ENCODE measurements at places on chromosomes 1 and 21.
A peak's percentile ranks its signal among the peaks of the same experiment; 100 is the strongest.

- DNase-seq: no peak
Observed at GRCh38 chr1:27622828-27623227, 12.2 kb downstream of the FGR start.

DNA sequence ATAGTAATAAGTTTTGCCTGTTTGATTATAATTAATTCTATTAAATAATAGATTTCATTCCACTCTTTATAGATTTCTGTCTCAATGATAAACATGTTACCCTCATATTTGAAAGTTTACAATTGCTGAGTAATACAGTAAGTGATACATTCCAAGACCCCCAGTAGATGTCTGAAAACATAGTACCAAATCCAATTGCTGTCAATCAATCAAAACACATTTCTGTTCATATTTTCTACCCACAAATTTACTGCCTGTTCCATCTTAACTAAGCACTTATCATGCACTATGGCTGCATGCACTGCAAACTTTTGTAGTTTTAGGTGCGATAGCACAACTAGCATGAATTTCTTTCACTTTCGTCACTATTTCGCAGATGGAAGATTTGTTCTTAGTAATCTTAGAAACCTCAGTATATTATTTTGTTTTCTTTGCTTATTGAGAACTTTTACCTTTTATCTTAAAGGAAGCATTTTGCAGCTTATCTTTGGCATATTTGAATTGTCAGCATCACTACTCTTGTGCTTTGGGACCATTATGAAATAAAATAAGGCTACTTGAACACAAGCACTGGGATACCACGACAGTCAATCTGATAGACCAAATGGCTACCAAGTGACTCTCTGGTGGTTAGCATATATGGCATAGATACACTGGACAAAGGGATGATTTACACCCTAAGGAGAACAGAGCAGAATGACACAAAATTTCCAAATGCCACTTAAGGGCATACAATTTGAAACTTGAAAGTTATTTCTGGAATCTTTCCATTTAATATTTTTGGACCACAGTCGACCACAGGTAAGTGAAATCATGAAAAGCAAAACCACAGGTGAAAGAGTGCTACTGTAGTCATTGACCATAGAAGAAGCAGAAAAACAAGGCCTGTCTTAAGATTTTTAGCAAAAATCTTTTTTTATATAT, 67.6 kb downstream of the RGS13 start:
- DNase-seq: no peak

DNA sequence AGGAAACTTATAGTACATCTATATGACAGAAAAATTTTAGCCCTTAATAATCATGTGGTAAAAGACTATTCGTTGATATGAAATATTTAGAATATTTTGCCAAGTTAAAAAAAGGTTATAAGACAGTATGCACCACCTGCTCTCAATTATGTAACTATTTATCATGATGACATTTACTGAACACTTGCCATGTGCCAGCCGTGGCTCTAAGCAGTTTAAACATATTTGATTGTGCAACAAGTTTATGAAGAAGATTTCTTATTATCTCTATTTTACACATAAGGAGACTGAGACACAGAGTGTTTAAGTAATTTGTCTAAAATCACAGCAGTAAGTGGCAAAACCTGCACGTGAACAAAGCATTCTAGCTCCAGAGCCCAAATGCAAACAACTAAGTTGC, 199.3 kb upstream of the JUN start:
- DNase-seq: no peak

GRCh38 chr1:248847956-248848561, 10.0 kb downstream of the ZNF672 start:
- DNase-seq: no peak

GRCh38 chr1:94165843-94166242, 44.9 kb upstream of the ABCA4 start:
- no peak for DNase-seq

DNA sequence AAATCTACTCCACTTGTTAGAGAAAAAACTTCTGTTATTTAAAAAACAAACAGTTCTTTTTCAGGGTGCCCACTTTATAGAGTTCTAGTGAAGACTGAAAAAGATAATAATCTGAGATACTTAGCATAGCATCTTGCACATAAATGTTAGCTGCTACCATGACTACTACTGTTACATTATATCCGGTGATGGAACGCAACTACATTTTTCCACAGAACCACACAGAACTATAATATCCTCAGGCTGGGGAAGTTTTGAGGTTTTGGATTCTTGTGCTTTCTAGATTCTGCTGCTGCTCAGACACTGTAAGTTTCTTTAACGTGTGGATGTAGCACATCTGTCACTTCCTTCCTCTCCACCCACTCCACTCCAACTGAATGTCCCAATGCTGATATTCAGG, 110.3 kb downstream of the PTPN14 start:
- no peak for DNase-seq

DNA sequence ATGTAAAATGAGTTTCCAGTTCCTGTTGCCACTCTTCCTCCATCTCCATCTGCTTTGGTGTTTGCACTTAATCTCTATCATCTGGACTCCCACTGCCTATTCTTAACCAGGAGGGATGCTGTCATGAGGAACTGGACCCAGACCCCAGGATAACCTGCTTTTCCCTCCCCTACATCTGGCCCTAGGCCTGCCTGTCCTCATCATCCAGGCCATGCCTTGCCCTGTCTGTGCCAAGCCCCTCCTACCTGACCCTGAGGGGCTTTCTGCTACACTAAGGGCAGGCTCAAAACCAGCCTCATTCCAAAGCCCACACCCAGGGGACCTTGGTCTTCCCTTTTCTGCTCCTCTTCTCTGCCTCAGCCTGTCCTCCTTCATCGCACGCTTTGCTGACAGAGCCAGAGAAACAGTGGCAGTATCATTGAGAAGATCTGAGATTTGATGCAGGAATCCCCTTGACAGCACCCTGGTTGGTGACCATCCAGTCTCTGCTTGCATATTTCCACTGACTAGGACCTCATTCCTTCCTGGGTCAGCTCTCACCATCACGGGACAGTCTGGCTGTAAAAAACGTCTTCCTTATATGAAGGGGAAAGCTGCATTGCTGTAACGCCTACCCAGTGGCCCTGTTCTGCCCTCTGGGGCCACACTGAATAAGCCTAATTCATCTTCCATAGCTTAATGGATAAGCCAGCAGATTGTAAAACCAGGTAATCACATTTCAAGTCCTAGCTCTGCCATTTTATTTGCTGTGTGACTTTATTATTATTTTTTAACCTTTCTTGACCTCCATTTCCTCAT, 38.8 kb downstream of the PLXNA2 start:
- no peak for DNase-seq

- no peak for DNase-seq
Observed at GRCh38 chr1:12177156-12177998, 10.6 kb downstream of the TNFRSF1B start.

DNA sequence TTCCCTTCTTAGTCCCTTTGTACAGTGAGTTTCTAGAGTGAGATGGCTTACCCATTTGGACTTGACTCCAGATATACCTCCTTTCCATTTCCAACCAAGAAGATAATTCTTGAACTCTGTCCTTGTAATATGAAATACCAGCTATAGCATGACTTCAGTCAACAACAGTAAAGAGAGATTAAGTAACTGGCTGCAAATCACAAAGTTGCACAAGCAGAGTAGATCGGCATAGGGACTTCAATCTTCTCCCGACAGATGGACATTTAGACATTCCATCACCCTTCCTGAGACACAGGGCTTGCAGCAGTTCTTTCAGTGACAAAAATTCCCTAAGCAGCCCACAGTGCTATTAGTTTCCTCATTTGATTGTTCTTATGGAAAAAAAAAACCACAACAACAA, 44.6 kb downstream of the JAK1 start:
- no peak for DNase-seq

GRCh38 chr1:35398739-35399138, 130.2 kb downstream of the ZMYM4 start:
- DNase-seq: no peak

DNA sequence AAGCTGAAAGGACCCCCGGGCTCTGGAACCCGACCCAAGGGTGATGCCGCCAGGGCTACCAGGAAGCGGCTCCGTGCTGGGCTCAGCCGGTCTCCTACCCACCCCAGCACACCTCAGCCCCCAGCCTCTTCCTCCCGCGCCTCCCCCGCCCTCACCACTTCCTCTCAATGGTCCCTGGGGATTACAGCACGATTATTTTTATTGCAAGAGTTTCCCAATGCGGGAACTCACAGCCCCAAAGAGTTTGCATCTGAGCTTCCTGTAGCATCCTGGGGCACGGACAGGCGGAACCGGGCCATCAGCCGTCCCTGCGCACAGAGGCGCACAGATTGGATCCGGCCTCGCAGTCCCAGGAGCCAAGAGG, 8.7 kb upstream of the SLX9 start:
- no peak for DNase-seq

DNA sequence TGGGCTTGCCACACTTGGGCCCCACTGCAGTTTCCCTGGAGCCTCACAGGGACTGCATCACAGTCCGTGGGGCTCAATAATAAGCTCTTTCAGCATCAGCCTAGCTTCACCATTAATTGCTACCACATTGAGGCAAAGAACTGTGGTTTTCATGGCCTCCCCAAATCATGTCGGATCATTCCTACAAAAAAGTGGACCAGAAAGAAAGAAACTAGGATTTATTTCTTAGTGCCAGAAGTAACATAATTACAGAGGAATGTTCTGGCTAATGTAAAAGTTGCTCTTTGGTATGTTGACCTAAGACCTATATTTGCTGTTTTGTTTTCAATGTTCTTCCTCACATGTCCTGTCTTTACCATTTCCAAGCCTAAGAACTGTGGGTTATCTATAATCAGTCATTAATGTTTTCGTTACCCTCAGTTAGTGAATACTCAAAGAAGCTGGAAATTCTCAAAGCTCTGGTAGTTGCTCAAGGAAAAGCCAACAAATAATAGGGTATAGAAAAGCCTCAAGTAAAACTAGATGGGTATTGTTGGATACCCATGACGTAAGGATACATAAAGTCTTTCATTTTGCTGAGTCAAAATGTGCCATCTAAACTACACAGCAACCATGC, 173.9 kb downstream of the LTN1 start:
- no peak for DNase-seq

- DNase-seq: peak; percentile 40
Observed at GRCh38 chr1:223628233-223629125, 37.0 kb downstream of the CAPN8 start.

DNA sequence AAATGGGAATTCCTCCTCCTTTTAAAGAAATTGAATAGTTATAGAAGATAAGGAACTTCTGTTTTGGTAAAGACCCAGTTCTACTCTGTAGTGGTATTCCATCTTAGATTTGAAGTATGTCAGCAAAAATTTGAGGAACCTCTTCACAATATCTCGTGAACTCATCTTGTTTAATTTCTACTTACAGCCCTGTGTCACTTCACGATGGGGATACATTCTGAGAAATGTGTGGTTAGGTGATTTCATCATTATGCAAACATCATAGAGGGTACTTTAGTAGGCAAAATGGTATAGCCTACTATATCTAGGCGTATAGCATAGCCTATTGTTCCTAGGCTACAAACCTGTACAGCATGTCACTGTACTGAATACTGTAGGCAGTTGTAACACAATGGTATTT, 36.0 kb downstream of the ALG6 start:
- no peak for DNase-seq

GRCh38 chr1:213296558-213296957, 245.5 kb downstream of the RPS6KC1 start:
- DNase-seq: peak; percentile 73

DNA sequence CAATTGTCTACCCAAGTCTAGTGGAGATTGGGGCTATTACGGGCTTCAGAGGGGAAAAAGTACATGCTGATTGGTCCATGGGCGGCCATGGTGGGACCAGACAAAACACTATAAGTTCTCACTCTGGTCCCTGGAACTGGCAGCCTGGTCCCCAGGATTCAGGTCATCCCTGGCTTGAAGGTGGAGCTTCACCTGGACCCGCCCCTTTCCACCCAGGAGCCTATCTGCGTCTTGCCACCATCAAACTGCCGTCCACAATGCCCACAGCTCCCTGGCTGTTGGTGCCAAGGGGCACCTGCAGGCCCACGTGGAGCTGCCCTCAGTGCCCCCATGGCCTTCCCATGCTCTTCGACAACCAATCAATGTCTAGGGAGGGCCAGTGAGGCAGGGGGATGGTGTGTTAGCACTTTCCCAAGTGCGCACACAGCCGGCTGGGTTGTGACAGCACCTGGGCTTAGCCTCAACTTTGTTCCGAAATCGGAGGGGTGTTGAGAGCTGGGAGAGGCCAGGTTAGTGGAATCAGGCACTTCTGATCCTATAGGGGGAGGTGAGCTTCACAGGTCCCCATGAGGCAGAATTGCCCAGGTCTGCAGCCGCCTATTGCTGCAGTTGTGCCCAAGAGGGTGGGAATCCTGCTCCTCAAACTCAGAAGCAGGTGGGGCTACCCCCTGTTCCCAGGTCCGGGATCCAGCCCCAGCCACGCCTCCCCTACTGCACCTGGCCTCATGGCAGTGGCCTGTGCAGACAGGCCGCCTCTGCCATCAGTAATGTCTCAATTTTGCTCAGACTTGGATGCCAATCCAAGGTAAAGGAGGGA, 1369.4 kb upstream of the PRMT6 start:
- no peak for DNase-seq

GRCh38 chr1:156106624-156107488, 7.7 kb upstream of the LMNA start:
- DNase-seq: peak; percentile 47

DNA sequence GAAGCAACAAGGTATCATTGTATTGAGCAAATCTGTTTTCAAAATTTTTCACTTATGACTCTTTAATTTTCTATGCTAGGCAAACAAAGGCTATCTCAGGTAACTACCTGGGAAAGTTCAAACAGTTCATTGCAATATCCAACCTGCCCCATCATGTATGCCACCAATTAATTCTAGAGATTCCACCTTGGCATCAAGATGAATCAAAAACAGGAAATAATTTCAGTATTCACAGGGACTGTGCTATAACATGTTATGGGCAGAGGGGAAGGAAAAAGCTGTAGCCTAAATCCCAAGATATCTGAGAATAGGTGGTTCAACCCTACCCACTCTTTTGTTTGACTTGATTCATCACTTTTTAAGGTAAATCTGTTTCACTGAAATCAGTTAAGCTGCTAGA, 67.5 kb upstream of the SH3GLB1 start:
- DNase-seq: no peak

- DNase-seq: no peak
Observed at GRCh38 chr1:37325010-37325409, 149.4 kb upstream of the ZC3H12A start.

GRCh38 chr1:151540982-151541377, 871 bp downstream of the TUFT1 start:
- DNase-seq: peak; percentile 31

DNA sequence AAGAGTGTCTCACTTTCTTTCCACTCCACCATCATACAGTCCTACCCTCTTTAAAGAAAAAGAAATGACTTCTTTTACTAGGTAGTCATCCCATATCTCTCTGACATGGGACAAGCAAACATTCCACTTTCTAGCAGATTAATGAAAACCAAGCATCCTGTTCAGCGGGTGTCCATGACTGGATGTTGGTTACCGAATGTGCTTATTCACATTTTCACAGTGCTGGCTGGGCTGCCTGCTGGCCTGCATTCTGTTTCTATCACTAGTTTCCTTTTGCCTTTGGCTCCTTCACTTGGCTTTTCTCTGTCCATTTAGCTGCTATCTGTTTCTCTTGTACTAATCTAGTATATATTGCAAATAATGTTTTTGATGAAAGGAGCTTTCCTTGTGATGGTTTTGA, 598.4 kb downstream of the RWDD3 start:
- DNase-seq: no peak
